ENCODE measurements at places on chromosomes 7 and 10.

- DNase-seq = no peak
These were observed 80.4 kb upstream of the CDK6 start for GRCh38 chr7:92916770-92917224.

DNA sequence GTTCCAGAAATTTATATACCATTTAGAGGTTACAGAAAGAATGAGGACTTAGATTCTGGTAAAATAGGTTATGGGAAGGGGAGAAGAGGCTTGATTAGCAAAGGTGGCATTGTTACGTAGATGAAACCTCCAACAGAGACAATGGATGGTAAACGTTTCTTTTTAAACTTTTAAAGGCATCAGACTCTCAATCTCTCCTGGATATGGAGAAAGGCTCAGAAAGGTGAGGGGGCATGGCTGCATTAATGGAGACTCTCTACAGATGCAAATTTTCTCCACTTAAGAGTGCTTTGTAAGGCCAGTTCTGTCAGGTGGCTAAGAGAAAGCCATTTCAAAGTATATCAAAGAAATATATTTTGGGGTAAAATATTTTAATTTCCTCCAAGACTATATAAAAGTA, 240.9 kb upstream of the PTER start:
- no peak for DNase-seq

DNA sequence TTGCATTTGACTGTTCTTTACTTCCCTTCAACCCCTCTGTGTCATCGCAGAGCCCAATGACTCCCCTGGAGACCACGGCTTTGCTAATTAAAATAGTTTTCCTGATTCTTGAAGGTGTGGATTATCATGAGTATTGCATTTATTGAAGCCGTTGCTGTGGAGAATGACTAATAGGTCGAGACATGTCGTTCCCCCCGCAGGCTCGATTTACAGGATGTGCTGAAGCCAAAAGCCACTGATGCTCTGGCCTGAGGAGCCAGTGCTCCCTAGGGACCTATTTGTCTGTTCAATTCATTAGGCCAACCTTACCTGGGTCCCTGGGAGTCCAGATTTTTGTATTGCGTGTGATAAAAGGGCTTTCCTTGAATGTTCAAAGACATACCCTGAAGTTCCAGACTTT, 102.3 kb downstream of the NPTX2 start:
- no peak for DNase-seq

DNA sequence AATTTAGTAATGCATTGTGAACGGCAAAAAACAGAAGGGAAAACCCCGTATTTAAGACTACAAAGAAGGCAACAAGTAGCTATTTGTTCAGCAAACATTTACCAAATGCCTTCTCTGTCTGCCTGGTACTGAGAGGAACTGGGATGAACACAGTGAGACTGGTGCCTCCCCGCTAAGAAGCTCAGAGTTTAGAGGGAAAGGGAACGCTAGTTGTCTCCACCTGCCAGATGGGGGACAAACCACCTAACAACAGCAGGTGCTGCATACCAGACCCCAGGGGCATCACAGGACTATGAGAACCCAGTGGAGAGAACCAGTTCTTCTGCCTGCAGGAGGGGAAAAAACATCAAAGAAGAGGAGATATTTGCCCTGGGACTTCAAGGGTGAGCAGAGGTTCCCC, 147.1 kb downstream of the SLC25A13 start:
- DNase-seq = no peak

DNA sequence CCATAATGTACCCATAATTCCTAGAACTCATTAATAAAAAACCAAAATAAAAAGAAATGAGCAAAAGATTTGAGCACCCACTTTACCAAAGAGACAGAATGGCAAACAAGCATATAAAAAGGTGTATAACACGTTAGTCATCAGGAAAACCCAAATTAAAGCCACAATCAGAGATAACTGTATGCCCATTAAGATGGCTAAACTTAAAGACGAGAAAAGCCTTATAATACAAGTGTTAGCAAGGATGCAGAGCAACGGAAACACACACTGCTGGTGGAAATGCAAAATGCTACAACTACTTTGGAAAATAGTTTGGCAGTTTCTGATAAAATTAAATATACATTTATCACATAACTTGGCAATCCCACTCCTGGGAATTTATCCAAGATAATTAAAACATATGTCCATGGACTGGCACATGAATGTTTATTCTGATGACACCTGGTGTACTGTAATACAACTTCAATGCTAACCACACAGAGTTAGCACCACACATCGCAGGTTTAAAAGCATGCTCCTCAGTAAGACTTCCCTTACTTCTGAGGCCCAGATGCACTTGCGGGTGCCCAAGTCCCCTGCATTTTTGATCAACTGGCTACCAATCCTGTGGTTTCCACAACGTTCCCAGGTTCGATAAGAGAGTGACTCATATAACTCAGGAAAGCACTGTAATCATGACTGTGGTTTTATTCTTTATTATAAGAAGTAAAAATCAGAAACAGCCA, 158.6 kb downstream of the SNX13 start:
- no peak for DNase-seq

DNA sequence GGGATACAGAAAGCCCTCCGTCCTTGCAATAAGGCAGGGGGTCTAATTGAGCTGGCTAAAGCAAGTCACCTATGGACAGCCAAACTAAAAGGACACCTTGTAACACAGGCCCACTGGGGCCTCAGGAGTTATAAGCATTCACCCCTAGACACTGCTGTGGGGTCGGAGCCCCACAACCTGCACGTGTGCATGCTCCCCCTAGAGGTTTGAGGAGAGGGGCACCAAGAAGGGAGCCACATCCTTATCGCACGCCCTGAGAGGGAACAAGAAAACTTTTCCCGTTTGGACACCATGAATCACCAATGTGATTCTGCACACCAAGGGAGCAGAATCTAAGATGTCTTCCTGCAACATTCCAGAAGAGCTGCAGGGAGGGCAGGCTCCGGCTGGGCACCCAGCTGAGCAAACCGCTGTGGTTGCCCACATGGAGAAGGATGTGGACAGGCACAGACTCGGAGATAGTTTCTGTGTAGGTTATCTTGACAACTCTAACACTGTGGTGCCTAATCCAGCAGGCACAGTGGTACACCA, 17.7 kb upstream of the TARP start:
- no peak for DNase-seq

GRCh38 chr7:131218727-131219128, 108.9 kb upstream of the MKLN1 start:
- DNase-seq = no peak

- no peak for DNase-seq
These were observed 177.9 kb upstream of the BET1 start for GRCh38 chr7:94182066-94182465.

DNA sequence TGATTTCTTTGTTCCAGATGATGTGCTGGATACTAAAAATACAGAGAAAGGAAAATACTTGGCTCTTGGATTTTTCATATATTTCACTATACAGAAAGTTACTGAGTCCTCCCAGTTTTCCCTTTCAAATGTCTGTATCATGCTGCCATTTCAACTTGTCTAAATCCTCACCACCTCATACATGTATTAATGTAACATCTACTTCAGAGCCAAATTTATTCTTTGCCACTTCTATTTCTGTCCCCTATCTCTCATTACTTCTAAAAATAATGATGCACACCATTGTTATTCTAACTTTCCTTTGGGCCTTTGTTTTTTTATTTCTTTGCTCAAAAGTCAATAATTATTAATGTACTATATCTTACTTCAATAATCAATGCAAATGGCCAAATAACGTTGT, 312.2 kb downstream of the MAGI2 start:
- DNase-seq = no peak

GRCh38 chr10:35352512-35352911, 16.2 kb downstream of the CCNY start:
- no peak for DNase-seq

DNA sequence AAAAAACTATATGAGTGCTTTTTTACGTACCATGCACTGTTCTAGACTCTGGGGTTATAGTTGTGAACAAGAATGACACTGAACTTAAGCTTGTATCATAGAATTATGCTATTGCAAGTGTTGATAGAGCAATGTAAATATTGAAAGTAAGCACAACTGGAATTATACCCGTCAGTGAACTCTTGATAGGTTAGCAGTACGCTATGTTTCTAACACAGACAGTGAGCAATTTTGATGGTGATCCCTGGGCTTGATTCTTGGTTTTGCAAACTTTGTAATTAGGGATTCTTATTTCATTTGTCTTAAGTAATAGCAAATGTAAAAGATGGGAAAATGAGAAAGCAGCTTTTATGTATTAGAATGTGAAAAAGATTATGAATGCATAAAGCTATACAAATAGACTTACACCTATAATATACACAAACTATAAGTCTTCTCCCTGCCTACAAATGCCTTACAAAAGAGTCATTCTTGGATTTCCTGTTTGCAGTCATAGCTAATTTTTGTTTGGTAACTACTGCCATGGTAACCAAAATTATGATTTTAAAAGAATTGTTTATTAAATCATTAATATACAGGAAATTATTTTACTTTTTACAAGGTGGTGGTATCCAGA, 6.7 kb downstream of the TES start:
- DNase-seq = no peak

DNA sequence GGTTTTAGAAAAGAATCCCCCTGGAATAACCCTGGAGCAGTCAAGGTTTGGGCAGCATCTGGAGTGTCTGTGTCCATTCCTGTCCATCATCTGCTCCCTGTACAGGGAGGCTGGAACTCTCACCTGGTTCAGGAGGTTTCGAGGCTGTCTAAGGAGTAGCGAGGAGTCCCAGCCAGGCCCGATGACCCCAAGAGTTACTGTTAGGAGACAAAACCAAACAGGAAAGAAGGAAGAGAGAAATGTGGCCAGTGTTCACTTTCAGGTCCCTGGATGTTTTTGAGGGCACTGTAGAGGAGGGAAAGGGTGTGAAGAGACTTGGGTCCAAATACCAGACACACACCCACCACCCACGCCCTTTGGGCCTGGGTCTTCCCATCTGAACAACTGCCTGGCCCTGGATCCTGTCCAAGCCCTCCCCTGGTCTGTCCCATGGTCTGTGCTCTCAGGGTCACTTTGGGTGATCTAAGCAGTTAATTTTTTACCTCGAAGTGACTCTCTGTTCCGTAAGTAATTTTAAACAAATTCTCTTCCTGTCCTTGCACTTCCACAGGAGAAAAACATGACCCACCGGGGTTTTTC, 117.1 kb downstream of the ZMIZ1 start:
- no peak for DNase-seq
